Kidney capillary endothelial cell (primary cell): ENCODE measurements at places on chromosomes 3 and 15.

GRCh38 chr15:59751552-59752413, 62.7 kb upstream of the BNIP2 start:
- DNase-seq = no peak

- no peak for DNase-seq
Observed at GRCh38 chr3:107589454-107589853, 66.7 kb downstream of the BBX start.

GRCh38 chr3:144263706-144264105, 292.1 kb downstream of the DIPK2A start:
- no peak for DNase-seq

GRCh38 chr3:112610121-112610520, 30.8 kb downstream of the CCDC80 start:
- no peak for DNase-seq

GRCh38 chr3:37458162-37459120, 284.1 kb upstream of the LRRFIP2 start:
- DNase-seq = no peak

- DNase-seq = no peak
Observed at GRCh38 chr3:177599837-177600236, 402.6 kb upstream of the TBL1XR1 start.

GRCh38 chr3:149848238-149848637, 35.2 kb downstream of the RNF13 start:
- DNase-seq = no peak

GRCh38 chr3:15319575-15319974, 12.8 kb downstream of the SH3BP5 start:
- no peak for DNase-seq
